Fibroblast of skin of right quadriceps (primary cell): ENCODE measurements at places on chromosomes 7 and 10.

DNA sequence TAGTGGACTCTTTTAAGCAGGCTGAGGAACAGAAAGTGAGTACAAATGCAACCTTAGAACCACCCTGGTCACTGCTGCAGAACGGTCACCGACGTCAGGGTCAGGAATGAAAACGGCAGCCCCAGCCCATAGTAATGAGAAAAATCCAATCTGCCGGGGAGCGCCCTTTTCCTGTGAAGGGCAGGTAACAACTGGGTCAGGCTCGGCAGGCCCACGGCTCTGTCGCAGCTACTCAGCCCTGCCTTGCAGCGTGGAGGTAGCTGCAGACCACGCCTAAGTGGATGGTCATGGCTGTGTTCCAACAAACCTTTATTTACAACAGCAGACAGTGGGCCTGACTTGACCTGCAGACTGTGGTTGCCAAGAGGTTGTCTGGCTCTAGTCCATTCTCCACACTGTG is 563.2 kb downstream of the DNAJB6 start:
- DNase-seq, result no peak

DNA sequence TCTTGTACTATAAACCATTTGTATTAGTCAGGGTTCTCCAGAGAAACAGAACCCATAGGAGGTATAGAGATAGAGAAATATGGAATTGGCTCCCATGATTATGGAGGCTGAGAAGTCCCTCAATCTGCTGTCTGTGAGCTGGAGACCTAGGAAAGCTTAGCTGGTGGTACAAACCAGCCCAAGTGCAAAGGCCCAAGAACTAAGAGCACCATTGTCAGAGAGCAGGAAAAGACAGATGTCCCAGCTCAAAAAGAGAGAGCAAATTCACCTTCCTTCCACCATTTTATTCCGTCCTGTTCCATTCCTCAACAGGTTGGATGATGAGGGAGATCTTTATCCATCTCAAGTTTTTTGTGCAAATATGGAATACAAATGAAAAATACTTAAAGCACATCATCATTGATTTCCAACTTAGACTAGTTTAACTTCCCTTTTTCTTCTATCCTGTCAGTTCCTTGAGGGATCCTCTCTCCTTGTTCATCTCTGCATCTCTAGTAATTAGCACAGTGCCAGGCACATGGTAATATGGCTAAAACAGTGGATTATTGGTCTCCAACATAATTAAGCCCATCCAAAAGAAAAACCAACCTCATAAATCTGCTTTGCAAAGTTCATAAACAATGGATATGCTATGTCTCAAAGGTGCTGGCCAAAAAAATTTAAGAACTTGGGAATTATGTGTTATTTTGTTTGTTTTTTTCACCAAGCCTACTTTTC is 83.1 kb upstream of the PIK3CG start:
- DNase-seq, result no peak

GRCh38 chr7:91306266-91306665 is 42.0 kb downstream of the FZD1 start:
- no peak for DNase-seq

DNA sequence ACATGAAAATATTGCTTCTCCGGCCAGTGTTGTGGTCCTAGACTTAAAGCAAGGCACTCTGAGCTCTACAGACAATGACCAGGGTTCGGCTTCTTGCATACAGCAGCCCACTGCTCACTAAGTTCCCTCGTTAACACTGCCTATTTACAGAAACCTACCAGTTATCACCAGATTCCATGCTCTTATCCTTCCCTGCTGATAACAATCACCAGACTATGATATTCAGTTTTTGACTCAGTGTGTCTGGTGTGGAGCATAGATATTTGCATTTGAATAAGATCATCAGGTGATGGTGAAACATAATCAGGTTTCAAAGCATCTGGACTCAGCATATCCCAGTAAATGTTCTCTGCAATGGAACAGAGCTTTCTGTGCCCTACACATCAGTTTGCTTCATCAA is 182.3 kb downstream of the SNX13 start:
- DNase-seq, result no peak

DNA sequence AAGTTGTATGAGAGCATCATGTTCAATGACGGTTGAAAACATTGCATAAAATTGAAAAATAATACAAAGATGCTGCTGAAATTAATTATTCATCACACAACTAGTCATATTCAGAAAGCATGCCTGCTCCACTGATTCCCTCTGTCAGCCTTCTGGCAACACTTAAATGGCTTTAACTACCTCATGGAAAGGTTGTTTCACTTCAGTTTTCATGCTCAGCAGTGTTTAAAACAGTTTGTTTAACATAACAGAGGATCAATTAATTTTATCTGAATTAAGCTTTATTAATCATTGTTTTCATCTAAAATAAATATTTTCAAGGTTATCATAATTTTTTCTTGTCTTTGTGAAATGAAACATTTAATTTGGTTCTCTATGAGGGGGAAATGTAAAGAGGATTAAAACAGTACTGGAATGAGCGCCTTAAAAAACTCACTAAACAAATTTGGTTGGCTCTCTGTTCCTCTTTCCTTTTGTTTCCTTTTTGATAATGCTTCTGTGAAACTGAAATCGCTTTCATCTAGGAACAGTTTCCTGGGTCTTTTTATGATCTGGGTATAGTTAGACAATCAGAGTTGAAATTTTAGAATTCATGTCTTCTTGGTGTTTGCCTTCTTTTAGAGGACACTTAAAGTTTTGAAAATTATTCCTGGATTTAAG is 427.4 kb downstream of the SH2D4B start:
- DNase-seq, result no peak

- DNase-seq, result no peak
Measured at GRCh38 chr7:108067844-108068243, 62.3 kb downstream of the LAMB4 start.

DNA sequence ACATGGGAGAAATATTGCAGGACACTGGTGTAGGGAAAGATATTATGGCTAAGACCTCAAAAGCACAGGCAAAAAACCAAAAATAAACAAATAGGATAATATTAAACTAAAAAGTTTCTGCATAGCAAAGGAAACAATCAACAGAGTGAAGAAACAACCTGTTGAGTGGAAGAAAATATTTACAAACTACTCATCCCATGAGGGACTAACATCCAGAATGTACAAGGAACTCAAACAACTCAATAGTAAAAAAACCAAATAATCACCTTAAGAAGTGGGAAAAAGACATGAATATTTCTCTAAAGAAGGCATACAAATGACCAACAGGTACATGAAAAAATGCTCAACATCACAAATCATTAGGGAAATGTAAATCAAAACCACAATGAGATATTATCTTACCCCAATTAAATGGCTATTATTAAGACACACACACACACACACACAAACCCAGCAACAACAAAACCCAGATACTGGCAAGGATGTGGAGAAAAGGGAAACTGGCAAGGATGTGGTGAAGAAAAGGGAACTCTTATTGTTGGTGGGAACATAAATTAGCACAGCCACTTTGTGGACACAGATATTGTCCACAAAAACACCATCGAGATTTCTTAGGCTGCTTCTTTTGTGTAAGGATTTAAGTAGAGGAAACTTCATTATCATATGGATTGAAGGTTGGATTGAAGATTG is 9.8 kb upstream of the RAB18 start:
- DNase-seq, result no peak

DNA sequence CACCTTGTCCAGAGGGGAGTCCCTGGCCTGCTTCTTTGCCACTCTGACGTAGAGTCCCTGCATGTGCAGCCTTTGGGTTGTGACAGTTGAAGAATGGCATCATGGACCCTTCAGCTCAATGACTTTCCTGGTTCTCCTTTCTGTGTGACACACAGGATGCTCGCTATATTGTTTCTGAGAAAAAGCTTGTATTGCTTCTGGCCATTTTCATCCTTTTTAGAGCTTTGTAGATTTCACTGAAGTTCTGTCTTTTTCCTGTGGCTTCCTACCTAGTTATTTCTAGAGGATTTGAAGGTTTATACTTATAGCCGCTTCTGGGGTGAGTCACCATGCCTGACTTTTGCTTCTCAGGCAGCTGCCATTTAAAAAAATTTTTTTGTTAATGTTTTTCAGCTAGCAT is 27.0 kb downstream of the SND1 start:
- DNase-seq, result peak; percentile 44

DNA sequence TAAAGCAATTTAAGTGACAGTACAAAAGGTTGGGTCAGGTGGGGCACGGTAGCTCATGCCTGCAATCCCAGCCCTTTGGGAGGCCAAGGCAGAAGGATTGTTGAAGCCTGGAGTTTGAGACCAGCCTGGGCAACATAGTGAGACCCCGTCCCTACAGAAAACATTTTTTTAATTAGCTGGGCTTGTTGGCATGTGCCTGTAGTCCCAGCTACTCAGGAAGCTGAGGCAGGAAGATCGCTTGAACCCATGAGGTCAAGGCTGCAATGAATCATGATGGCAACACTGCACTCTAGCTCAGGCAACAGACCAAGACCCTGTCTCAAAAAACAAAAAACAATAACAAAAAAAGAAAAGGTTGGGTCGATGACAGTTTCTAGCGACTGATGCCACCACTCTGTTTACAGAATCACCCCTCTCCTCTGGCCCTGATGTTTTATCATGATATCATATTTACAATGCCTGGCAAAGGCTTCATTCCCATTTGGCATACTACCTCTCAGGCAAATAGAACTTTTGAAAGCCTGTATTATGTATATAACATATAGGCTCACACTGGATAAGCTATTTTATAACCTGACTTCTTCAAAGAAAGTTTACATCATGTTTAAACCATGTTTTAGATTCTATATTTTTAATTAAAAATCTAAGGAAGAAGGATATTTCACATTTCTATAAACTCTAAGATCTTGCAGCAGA is 558 bp upstream of the ABCC2 start:
- DNase-seq, result no peak
